ENCODE measurements at places on chromosomes 2 and 18. TPM values are rescaled to one million over a fixed set of nuclear protein-coding genes. Genes with fewer than 3 reads are reported as not detected.

DNA sequence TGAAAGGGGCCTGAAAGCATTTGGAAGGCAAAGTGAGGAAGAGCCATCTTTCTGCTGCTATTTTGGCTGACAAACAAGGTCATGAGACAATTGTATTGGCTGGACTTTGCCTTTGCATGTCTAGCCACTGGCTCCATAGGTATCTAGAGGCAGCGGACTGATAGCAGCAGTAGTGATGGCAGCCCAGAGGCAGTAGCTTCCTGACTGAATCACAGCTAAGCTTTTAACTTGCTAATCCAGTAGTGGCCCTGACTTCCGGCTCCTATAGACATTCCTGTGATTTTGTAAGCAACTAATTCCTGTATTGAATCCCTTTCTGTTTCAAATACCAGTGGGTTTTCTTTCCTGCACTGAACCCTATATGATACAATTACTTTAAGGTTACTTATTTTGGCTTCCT is 69.8 kb upstream of the PDE1A start:
- DNase-seq, result no peak

The AQP12A gene
- not detected for total RNA-seq

GRCh38 chr2:181581534-181581933 is 75.4 kb downstream of the CERKL start:
- no peak for DNase-seq

- peak; percentile 68 for DNase-seq
These were observed 55.5 kb downstream of the SEPTIN10 start for GRCh38 chr2:109558076-109558882.

GRCh38 chr18:24683925-24684324 is 223.5 kb downstream of the HRH4 start:
- peak; percentile 23 for DNase-seq

- no peak for DNase-seq
These were observed 11.5 kb downstream of the SPRED2 start for GRCh38 chr2:65420712-65421431.

The TDRD15 gene
- not detected for total RNA-seq
